Neural progenitor cell (in vitro differentiated cells): ENCODE measurements at places on chromosomes 11 and 22. TPM values are rescaled to one million over a fixed set of nuclear protein-coding genes. Genes with fewer than 3 reads are reported as not detected.

DNA sequence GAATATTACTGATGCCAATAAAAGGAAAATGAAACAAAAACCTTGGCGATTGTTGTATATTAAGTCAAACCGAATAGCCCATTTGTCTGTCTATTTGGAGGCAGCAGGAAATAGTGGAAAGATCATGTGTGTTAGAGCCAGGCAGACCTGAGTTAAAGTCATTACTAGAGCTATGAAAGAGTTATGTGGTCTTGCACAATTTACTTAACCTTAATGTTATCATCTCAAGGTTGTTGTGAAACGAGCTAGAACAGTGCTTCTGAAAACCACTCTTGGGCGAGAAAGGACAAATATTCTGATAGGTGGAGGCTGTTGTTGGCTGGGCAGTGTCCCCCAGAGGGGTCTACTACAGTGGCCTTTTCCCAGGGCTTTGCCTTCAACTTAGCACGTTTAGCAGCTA lies 60.0 kb upstream of the NUP160 start:
- no peaks in the 10 kb centered on the region for H3K27me3 ChIP-seq
- no peak for DNase-seq
- H3K4me3 ChIP-seq, result no peak overlapping the region
- no peaks in the 10 kb centered on the region for H3K4me1 ChIP-seq

GRCh38 chr11:90803831-90804230 lies 581.0 kb upstream of the CHORDC1 start:
- no peaks in the 10 kb centered on the region for H3K36me3 ChIP-seq
- no peak overlapping the region for H3K27ac ChIP-seq
- DNase-seq, result no peak
- no peak overlapping the region for H3K4me3 ChIP-seq
- H3K27me3 ChIP-seq, result no peaks in the 10 kb centered on the region

DNA sequence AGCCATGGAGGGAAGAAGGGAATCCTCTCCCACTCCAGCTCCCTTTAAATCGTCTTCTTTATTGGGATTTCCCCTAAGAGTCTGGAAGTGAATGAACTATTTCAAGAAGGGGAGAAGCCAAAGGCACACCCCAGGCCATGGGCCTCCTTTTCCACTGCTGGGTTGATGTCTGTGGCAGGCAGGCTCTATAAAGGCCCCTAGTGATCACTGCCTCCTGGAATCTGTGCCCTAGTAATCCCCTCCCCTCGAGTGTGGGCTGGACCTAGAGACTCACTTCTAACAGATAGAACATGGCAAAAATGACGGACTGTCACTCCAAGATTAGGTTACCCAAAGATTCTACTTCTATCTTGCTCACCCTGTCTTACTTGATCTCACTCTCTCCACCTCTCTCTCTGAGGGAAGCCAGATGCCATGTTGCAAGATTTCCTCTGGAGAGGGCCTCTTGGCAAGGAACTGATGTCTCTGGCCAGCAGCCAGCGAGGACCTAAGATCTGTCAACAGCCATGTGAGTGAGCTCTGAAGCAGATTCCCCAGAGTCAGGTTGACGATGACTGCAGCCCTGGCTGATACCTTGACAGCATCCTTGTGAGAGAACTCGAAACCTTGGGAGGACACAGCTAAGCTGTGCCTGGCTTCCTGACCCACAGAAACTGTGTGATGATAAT lies 444.8 kb downstream of the SOX6 start:
- no peak overlapping the region for H3K4me3 ChIP-seq
- no peaks in the 10 kb centered on the region for H3K36me3 ChIP-seq
- H3K27me3 ChIP-seq, result no peaks in the 10 kb centered on the region
- H3K4me1 ChIP-seq, result no peaks in the 10 kb centered on the region
- H3K27ac ChIP-seq, result no peak overlapping the region

DNA sequence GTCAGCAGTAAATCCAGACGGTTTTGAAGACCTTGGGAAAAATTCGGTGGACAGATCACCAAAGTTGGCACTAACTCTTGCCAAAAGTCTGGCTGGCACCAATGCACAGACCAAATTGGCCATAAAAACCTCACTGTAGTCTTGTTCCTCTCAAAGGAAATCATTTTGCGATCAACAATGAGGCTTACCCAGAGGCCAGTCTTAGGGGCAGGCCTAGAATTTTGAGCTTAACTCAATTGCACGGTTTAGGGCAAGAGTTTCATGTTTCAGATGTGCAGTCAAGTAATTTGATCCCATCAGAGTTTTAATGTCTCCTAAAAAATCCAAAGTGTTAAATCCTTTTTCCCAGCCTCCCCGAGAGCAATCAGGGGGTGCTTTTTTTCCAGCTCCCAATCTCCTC lies 19.0 kb downstream of the MPPED2 start:
- no peak overlapping the region for H3K4me3 ChIP-seq
- no peaks in the 10 kb centered on the region for H3K36me3 ChIP-seq

- peaks cover 16% of the 10 kb centered on the region for H3K36me3 ChIP-seq
- no peak overlapping the region for H3K27ac ChIP-seq
- H3K4me3 ChIP-seq, result no peak overlapping the region
- DNase-seq, result no peak
Observed at GRCh38 chr11:13720940-13721339, 52.5 kb downstream of the FAR1 start.

DNA sequence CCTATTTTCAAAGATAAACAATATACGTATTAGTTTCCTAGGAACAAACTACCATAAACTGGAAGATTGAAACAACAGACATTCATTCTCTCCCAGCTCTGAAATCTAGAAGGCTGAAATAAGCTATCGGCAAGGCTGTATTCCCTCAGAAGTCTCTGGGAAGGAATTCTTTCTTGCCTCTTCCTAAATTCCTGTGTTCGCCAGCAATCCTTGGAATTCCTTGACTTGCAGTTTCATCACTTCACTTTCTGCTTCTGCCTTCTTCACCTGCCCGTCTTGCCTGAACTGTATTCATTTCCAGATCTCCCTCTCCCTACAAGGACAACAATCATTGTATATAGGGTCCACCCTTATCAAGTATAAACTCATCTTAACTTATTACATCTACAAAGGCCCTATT lies 17.7 kb upstream of the PRDM10 start:
- H3K4me3 ChIP-seq, result no peak overlapping the region
- no peaks in the 10 kb centered on the region for H3K27me3 ChIP-seq
- H3K4me1 ChIP-seq, result no peaks in the 10 kb centered on the region
- no peaks in the 10 kb centered on the region for H3K36me3 ChIP-seq
- no peak overlapping the region for H3K27ac ChIP-seq

GRCh38 chr22:25668437-25668836 lies 73.6 kb upstream of the MYO18B start:
- DNase-seq, result no peak
- H3K4me3 ChIP-seq, result no peak overlapping the region
- peaks cover 5% of the 10 kb centered on the region for H3K4me1 ChIP-seq
- no peaks in the 10 kb centered on the region for H3K27me3 ChIP-seq
- no peak overlapping the region for H3K27ac ChIP-seq
- no peaks in the 10 kb centered on the region for H3K36me3 ChIP-seq

DNA sequence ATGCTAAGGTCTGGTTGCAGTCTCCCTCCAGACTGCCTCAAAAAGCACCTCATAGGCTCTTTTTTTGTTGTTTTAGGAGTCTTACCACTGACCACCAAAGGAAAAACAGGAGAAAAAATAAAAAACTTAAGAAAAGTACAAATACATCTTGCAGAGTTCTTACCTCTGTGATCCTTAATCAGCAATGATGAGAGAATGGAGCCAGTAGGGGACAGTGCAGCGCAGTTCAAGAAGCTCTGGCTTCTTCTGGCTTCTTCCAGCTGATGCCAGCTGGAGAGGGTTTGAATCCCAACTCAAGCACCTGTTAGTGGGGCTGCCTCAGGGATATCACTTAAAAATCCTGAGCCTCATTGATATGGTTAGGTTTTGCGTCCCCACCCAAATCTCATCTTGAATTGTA lies 223.3 kb upstream of the ISX start:
- no peak overlapping the region for H3K4me3 ChIP-seq
- DNase-seq, result peak; percentile 29
- H3K4me1 ChIP-seq, result peaks cover 19% of the 10 kb centered on the region
- no peak overlapping the region for H3K27ac ChIP-seq
- no peaks in the 10 kb centered on the region for H3K36me3 ChIP-seq

DNA sequence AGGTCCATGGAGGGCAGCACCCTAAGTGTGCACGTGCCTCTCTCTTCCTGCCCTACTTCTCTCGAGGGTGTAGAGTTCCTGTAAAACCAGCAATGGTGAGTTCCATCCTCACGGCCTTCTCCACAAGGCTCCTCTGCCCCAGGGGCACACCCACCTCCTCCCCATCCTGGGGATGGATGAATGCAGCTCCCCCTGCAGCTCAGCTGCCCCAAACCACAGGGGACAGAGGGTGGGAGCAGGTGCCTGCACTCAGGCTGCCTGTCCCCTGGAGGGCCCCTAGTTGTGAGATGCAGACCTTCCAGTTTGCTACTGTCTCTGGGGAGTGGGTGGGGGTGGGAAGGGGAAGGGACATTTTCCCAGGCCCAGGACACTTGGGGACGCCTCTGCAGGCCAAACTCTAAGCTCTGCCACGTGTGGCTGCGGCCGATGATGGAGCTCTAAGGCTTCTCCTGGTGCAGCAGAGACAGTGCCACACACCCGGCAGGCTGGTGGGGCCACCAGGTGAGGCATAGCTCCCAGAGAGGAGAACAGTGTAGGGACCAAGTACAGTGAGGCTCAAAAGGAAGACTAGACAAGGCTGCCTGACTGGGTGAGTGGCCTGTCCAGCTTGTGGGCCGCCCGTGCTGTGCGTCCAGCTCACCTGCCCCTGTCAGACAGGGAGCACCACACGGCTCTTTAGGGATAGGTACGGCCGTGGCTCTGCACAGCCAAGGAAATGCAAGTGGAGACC lies 540.9 kb downstream of the TBC1D22A start:
- H3K4me1 ChIP-seq, result no peaks in the 10 kb centered on the region
- DNase-seq, result no peak
- no peaks in the 10 kb centered on the region for H3K27me3 ChIP-seq
- H3K27ac ChIP-seq, result no peak overlapping the region
- H3K36me3 ChIP-seq, result no peaks in the 10 kb centered on the region
- H3K4me3 ChIP-seq, result no peak overlapping the region

- no peaks in the 10 kb centered on the region for H3K4me1 ChIP-seq
- no peak for DNase-seq
- H3K27me3 ChIP-seq, result no peaks in the 10 kb centered on the region
- H3K36me3 ChIP-seq, result no peaks in the 10 kb centered on the region
- no peak overlapping the region for H3K27ac ChIP-seq
Observed at GRCh38 chr11:47328449-47329390, 23.8 kb downstream of the MYBPC3 start.

GRCh38 chr22:32542066-32542676 lies 67.6 kb downstream of the FBXO7 start:
- peaks cover 7% of the 10 kb centered on the region for H3K4me1 ChIP-seq
- no peak overlapping the region for H3K27ac ChIP-seq
- DNase-seq, result no peak

Gene ARHGAP32
- total RNA-seq, result 14.7 and 21.4 TPM in 2 replicates

Gene KRTAP5-1
- not detected in 2 replicates for total RNA-seq

Gene OR6X1
- total RNA-seq, result not detected in 2 replicates

Gene SLCO2B1
- total RNA-seq, result 0.07 and 0.12 TPM in 2 replicates

Gene OR2AG1
- total RNA-seq, result not detected in 2 replicates
